ENCODE measurements at places on chromosomes 7 and 10. TPM values are rescaled to one million over a fixed set of nuclear protein-coding genes. Genes with fewer than 3 reads are reported as not detected.
A peak's percentile ranks its signal among the peaks of the same experiment; 100 is the strongest.

SAMD9L gene
- 4.8 TPM for polyA plus RNA-seq

DNA sequence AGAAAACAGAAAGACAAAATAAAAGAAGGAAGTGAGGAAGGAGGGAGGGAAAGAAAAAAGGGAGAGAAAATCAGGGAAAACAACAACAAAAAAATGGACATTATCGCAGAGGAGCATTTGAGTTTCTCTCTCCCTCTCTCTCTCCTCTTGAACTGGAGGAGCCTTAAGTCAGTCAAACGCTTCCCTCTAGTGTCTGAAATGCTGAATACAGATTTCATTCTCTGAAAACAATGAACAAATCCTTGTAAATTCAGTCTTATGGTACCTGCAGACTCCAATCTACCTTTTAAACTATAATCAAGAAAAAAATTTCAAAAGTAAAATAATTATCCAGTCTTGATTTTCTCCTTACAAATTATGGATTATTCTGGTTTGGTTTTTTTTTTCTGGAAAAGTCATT is 89.2 kb upstream of the PFKP start:
- DNase-seq, result no peak

GRCh38 chr10:3222626-3223025 is 50.0 kb upstream of the PITRM1 start:
- DNase-seq, result no peak

DNA sequence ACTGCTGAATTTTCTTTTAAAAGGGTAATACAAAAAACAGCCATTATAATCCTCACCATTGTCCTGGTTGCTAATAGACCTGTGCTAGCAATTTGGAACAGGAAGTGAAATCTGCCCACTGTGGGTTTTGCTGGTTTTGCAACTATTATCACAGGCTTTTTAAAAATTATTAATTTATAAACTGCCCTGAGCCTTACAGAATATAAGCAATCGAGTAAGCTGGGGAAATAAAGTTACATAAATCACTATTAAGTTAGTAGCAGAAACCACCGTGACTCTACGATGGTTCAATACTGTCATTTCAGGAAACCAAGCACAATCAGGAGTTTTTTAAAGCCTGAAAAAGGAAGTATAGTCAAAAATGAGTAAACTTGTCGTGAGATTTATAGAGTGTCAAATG is 62.3 kb downstream of the TMEM26 start:
- DNase-seq, result no peak

DNA sequence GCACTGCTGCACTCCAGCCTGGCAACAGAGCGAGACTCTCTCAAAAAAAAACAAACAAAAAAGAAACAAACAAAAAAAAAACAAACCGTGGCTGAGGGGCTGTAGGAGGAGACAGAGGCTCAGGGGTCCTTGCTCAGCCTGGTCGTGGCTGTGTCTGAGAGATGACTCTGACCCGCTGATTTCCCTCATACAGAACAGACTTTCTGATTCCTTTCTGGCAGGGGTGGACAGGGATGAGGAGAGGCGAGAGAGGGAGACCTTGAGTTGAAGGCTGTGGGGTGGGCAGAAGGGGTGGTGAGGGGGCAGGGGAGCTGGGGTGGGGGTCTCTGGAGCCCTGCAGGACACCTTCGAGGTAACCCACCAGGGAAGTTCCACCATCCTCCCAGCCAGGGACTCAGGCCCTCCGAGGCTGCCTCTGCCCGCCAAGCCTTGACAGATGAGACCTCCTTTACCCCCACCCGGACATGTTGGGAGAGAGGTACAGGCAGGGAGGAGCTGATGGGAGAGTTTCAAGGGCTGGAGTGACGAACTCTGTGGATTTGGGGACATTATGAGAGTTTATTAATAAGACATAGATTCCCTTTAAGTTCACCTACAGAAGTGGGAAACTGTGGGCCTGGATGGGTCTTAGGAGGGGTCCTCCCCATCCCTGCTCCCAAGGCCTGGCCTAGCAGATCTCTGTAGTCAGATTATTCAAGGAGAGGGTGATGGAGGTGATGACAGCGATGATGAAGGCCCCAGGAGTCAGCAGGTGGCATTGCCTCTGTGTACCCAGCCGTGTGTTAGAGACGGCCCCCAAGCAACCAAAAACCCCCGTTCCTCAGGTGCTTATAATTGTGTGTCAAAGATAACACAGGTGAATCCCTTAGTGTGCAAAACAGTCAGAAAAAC is 2.0 kb downstream of the MUC12 start:
- no peak for DNase-seq

FAM3C gene
- polyA plus RNA-seq, result 13.1 TPM

- DNase-seq, result no peak
Measured at GRCh38 chr7:41241641-41242040, 461.2 kb downstream of the INHBA start.

GRCh38 chr7:153886506-153887441 is 165.4 kb upstream of the DPP6 start:
- DNase-seq, result no peak

DNA sequence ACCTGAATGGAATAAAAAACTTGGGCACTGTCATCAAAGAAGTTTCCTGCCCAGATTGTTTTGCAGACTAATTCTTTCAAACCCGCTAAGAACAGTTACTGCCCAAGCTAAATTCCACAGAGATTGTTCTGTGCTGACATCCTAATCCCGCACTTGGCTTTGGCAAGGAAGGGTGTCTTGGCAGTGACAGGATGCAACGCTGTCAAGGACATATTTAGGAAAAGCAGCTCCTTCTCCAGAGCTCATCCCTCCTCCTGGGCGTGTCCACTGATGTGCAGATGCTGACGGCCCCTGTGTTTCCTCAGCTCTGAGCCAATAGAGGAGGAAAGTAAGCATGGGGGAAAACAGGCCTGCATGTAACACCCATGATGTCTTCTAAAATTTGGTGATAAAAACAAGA is 74.2 kb downstream of the EEPD1 start:
- peak; percentile 73 for DNase-seq

GRCh38 chr7:42233171-42233570 is 3.8 kb downstream of the GLI3 start:
- DNase-seq, result no peak

ACTR3C gene
- 0.91 TPM for polyA plus RNA-seq

- DNase-seq, result no peak
Measured at GRCh38 chr10:5476918-5477525, 22.3 kb downstream of the CALML5 start.

MUC12 gene
- polyA plus RNA-seq, result 0.89 TPM

DNA sequence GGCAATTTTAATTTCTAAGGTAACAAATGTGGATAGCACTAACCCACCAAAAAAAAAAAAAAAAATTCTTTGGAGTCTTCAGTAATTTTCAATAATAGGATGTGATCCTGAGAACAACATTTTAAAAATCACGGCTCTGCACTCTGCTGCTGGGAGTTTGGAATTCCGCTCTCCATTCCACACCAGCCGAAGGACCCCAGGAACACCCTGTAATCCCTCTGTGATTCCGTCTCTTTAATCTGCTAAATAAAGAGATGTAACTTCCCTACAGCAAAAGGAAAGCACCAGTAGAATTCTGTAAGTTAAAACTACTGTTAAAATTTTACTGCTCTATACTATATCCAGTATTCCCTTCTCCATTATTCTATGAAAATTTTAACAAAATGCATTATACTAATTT is 284.5 kb downstream of the PTPRN2 start:
- DNase-seq, result no peak

DNA sequence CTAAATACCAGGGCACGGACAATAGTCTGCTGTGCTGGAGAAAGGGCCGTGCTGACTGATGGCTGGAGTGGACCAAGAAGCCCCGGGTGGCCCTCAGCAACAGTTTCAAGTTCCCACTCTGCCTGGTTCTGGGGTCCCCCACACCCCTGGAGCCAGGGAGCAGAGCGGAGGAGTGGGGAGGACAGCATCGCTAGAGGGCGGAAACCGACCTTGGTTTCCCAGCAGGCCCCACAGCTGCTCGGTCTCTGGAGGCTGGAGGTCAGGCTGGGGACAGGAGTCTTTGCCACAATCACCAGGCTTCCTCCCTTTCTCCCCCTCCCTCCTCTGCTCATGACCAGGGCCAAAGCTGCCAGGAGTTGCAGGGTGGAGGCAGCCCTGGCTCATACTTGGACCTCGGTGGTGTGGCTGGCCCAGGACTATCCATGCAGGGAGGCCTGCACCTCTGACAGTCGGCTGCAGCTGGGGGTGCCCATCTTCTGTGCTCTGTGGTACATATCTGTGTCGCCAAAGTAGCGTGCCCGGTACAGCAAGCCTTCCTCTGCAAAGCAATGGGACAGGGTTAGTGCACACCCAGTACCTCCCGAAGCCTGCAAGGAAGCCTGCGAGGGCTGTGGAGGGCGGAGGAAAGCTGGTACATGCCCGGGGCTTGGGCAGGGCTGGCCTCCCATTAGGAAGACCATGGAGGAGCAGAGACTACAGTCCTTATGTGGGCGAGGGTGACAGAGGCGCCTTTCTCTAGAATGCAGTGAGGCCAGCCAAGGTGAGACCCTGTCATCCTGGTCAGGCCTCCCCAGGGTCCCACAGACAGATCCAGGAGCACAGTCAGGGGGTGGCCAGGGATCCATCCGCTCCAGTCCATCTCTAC is 19.1 kb downstream of the DNAJB12 start:
- no peak for DNase-seq

DNA sequence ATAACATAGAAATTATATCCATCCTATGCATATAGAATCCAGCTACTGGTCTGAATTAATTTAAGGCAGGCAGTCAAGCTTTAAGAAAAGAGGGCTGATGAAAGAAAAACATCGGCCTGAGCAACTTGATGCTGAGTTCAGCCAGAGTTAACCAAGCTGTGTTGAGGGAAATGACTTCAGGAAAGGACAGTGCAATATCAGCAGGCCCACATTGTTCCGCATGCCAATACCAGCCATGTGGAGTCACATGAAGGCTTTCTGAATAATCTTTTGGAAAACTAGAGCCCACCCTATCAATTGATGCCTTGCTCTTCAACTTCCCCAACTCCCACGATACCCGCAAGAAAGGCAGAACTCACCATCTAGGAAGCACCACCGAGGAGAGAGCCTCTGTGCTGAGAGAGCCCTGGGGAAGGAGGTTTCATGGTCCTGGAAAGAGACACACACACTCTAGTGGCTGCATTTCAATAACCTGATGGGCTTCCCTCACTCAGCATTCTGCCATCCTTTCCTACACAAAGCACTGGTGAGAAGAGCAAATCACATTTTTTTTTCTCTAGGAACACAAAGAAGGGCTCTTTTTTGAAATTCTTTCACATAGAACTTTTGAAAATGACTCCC is 125.8 kb upstream of the PTN start:
- no peak for DNase-seq

GRCh38 chr7:136079066-136079465 is 101.9 kb upstream of the MTPN start:
- no peak for DNase-seq

DNA sequence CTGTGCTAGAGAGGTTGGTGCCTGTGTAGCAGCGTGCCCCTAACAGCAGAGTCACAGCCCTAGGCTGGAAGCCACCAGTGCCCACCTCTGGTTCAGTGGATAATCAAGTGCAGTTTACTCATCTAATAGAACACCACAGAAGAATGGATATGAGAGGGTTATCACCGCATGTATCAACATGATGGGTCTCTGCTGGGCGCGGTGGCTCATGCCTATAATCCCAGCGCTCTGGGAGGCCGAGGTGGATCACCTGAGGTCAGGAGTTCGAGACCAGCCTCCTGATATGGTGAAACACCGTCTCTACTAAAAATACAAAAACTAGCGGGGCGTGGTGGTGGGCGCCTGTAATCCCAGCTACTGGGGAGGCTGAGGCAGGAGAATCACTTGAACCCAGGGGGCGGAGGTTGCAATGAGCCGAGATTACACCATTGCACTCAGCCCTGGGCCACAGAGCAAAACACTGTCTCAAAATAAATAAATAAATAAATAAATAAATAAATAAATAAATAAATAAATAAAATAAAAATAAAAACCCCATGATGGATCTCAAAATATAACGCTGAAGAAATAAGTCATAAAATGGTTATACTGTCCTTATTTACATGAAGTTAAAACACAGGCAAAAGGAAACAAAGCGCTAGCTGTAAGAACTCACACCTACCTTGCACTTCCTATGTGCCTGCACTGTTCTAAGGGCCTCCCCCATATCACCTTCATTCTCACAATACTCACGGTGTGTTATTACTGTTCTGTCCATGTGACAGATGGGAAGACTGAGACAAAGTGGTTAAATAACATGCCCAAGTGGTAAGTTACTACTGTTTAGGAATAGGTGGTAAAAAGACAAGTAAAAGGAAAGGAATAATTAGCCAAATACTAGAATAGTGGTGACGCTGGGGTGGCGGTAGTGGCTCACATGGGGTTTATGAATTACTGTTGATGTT is 70.9 kb downstream of the AMZ1 start:
- DNase-seq, result no peak

DNA sequence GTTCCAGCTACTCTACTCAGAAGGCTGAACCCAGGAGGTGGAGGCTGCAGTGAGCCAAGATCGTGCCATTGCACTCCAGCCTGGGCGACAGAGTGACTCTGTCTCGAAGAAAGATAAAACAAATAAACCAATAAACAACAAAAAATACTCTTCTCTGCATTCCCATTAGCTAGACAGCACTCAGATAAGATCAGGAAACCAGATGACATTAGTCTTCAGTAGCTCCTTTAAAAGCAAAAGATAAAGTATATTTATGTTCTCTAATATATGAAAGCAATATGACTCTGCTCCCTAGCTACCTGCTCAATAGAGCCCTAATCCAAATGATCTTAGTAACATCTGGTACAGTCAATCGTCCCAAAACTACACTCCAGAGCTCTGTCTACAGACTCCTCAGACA is 212.9 kb downstream of the ELMO1 start:
- DNase-seq, result no peak

DDX21 gene
- polyA plus RNA-seq, result 21.9 TPM

HHEX gene
- polyA plus RNA-seq, result 2.6 TPM

- no peak for DNase-seq
Measured at GRCh38 chr7:101428093-101428866, 65.6 kb downstream of the COL26A1 start.

PILRB gene
- polyA plus RNA-seq, result 25.4 TPM

- no peak for DNase-seq
Measured at GRCh38 chr10:35352512-35352911, 16.2 kb downstream of the CCNY start.

- peak; percentile 25 for DNase-seq
Measured at GRCh38 chr10:44581996-44582395, 197.1 kb upstream of the CXCL12 start.

DNA sequence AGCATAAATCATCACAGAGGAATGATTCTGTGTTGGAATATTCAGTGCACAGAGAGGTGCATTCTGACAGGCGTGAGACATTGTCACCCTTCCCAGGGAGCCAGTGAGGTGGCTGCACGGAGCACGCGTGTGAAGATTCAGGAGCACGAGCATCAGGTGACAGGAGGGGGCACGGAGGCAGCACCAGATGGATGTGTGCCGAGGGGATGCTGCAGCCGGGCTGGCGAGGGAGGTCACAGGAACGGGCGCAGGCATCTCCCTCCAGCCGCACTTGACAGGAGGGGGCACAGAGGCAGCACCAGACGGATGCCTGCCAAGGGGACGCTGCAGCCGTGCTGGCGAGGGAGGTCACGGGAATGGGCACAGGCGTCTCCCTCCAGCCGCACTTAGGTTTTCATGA is 66.5 kb downstream of the DIP2C start:
- no peak for DNase-seq

DNA sequence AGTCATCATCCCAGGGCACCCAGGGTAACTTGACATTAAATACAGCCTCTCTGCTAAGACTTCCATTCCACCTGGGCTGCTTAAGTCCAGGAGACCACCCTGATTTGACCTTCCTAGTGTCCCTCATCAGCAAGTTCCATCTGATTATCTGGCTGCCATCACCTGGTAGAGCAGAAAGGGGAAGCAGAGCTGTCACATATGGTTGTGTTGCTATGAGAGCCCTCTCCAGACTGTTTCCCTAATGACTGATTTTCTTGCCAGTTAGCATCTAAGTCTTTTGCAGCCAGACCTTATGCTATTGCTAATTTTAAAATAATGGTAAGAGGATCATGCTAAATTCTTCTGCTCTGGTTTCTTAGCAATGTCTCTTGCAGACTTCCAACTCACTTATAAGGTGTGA is 38.7 kb downstream of the KCNH2 start:
- no peak for DNase-seq

All from BJ (cell line).